CD4-positive, alpha-beta T cell treated with Interleukin-17A for 1 hour (primary cell): ENCODE measurements at places on chromosomes 2 and 18.

DNA sequence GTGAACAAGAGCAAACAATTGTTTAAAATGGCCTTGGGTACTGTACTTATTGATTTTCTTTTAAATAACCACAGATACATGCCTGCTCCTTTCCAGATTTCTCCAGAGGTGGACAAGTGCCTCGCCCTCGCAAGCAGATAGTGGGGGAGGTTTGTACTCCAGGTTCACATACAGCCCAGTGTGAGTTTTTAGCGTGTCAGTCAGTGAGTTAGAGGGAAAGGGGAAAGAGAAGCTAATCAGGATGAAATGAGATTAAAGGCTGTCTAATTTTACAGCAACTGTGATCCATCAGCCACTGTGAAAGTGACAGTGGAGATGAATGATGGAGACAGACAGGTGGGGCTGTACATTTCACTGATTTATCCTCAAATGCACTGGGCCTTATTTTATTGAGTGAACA, 74.7 kb downstream of the KLHL14 start:
- DNase-seq: no peak

GRCh38 chr2:172244419-172245130, 141.9 kb upstream of the DLX2 start:
- no peak for DNase-seq

- DNase-seq: no peak
Observed at GRCh38 chr2:49110571-49110970, 43.7 kb downstream of the FSHR start.

- DNase-seq: no peak
Observed at GRCh38 chr2:144753416-144753815, 233.5 kb upstream of the ZEB2 start.

GRCh38 chr2:96241900-96242611, 23.7 kb downstream of the TMEM127 start:
- peak; percentile 75 for DNase-seq

DNA sequence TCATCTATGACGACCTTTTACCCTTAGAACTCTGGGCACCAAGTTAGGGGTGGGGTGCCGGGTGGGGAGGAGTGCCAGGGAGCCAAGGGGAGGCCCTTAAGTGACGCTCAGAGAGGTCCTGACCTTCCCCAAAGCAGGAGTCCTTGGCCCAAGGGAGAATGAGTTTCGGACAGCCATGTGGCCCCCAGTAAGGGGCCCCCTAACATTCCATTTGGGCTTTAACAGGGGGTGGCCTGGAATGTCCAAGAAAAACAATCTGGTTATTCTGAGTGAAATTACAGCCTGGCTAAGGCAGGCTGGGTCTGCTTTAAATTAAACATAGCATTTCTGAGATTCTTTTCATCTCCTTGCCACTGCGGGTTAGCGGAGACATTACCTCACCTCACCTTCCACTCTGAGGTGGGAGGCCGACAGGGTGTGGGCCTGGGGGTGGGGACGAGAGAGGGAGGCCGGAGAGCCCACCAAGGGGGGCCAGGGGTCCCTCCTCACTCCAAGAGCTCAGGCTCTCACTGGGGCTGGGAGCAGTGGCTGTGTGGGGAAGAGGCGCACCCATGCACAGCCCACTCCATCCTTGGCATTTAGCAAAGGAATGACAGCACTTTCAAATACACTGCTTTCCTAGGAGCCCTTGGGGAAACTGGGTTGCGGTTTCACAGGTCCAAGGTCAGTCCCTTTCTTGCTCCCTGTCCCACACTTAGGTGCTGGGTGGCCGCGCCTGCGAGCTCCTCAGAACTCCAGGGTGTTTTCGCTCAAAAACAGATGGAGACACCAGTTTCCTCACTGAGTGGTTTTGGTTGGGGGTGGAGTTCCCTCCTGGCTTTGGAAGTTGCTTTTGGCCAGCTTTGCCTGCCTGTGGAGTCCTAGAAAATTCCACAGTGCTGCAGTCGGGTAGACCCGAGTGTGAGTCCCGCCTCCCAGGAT, 107.4 kb downstream of the POLR1A start:
- no peak for DNase-seq

DNA sequence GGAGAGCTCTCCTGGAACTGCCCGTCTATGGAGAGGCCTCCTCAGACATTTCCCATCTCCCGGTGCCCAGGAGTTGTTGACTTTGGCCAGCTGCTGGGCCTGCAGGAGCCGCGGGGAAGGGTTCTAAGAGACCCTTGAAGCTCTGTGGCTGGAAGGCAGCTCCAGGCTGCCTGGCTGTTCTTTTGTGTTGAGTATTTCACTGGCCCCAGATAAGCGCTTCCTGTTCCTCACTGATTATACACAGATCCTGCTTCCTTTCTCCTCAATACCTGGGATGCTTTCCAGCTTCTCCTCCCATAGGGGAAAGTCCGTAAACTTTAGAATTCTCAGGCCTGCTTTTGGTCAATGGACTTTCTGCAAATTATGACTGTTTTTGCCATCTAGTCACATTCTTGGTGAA, 57.8 kb downstream of the TGOLN2 start:
- DNase-seq: no peak

- no peak for DNase-seq
Observed at GRCh38 chr18:68848242-68848641, 50.4 kb downstream of the CCDC102B start.

DNA sequence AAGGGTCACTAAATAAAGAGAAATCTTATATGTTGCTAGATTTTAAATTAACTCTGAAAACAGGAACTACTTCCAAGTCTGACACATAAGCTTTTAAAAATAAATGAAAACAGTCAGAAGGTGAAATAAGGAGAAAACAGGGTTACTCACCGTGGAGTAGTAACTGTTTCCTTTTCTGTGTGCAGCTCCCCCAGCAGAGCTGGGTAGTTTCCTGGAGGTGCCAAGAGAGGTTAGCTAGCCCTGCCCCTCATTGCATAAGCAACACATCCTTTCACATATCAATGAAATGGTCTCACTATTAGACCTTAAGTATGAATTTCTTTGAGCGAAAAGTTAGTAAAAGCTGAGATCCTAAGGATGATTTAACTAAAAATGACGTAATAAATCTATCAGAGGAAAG, 54.0 kb upstream of the GPR75 start:
- peak; percentile 24 for DNase-seq

GRCh38 chr2:126792186-126792585, 106.5 kb upstream of the TEX51 start:
- no peak for DNase-seq

DNA sequence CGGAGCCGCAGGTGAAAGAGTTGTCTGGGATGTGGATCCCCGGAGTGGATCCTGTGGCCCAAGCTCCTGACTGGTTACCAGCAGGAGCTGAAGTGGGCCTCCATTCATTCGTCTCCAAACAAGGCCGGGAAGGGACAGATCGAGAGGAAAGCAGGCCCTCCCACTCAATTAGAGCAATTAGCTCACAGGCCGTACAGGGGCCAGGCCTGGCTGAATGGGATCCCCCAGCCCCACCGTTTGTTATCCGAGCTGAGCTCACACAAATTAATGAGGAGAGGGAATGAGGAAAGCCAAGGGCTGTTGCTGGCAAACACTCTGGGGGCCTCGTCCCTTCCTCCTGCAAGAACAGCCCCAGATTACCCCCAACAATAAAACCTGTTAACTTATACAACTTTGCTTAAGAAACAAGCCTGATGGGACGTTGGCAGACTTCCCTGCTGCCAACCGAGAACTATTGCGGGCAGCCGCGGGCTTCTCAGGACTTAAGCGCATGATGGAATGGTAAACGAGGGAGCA, 338.0 kb downstream of the BCL11A start:
- DNase-seq: no peak

- no peak for DNase-seq
Observed at GRCh38 chr2:105194022-105194675, 47.4 kb upstream of the GPR45 start.

- DNase-seq: no peak
Observed at GRCh38 chr18:67790527-67790926, 274.0 kb upstream of the DSEL start.

- no peak for DNase-seq
Observed at GRCh38 chr18:41096504-41096903, 858.5 kb upstream of the PIK3C3 start.

DNA sequence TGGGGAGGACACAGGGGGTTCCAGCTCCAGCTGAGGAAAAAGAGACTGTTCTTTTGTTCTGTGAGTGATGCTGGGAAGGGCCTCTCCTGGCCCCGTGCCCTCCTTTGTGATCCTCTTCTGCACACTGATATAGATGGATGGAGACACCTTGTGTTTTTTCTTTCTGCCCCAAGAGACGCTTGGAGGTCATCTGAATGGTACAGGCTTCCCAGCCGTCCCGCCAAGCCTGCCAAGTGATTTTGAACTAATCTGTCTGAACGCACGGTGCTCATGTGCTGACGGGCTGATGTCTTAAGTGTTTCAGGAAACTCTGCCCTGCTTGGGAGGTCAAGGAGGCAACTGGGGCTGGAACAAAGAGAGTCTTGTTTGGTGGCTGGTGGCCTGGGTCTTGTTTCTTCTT, 57.5 kb downstream of the KIF5C start:
- no peak for DNase-seq

- DNase-seq: no peak
Observed at GRCh38 chr2:201978333-201978732, 55.3 kb upstream of the FZD7 start.

GRCh38 chr2:79981316-79981715, 323.2 kb downstream of the LRRTM1 start:
- no peak for DNase-seq

DNA sequence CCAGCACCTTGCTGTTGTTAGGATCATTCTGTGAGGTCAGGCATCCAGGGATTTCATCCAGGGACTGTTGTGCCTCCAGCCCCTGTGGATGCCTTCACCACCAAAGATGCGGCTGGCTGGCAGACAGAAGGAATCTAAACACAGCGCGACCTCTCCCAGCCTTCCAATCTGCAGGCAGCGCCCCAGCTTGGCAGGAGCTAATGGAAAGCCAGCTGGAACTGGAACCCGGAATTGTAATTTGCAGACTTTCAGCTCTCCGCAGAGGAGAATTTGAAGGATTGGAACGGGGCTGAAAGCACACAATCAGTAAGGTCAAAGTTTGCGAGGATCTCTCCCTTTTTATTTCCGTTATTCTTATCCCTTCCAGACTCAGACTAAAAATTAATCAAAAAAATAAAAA, 127.8 kb downstream of the TRIB2 start:
- no peak for DNase-seq

- no peak for DNase-seq
Observed at GRCh38 chr2:24877067-24877466, 43.0 kb downstream of the ADCY3 start.

DNA sequence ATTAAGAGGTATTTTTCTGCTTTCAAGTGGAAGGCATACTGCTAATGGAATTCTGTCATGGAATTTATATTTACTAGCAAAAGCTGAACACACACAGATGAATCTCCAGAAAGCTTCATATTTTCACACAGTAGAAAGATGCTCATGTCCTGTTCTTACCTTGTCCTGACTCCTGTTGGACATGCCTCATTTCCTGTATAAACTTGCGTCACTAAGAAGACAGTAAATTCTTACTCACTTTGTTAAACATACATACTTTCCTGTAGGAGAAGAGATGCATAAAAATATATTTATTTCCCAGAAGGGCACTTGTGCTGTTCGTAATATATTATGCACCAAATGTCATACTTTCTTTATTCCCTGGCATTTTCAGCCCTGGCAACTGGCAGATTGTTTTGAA, 238.3 kb upstream of the RASGRP3 start:
- DNase-seq: no peak

DNA sequence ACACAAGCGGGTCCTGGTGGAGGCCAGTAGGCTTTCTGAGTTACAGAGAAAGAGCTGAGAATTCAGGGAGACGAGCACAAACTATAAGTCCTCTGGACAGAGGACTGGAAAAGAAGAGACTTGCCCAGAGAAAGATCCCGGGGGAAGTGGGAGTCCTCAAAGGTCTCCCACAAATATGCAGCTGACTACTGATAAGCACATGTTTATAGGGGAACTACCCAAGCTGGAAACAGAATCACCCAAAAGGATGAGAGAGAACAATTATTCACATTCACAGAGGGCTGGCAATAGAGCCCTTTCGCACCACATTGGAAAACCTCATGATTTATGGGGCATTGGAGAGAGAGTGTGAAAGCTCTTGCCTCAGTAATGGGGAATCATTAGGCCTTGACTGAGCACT, 337.6 kb downstream of the IRS1 start:
- DNase-seq: no peak

DNA sequence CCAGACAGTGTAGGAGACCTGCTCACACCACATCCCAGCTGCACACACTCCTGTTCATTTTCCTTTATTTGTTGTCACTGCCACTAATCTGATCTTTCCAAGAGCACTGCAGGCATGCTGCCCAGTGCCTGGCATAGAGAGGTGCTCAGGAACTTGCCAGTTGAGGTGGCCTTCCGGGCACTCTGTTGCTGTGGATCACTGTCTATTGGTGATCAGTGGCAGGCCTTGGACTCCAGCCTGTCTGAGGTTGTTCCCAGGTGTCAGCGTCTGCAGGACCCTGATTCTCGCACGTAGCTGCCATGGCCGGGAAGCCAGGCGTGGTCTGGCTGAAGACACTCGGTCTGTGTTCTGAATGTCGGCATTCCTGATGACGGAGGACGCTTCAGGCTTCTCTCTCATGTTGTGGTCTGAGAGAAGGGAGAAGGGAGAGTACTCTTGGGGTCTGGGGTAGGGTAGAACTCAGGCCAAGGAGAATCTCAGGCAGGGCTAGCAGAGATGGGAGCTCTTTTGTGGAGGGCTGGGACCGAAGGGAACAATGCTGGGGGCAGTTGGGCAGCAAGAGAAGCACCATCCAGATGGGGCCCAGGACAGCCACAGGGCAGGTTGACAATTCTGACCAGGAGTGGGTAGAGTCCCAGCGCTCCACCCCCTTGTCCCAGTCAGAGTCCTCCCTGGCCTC, 240.9 kb downstream of the MYCN start:
- no peak for DNase-seq

- no peak for DNase-seq
Observed at GRCh38 chr2:185456517-185456916, 282.1 kb upstream of the FSIP2 start.

- no peak for DNase-seq
Observed at GRCh38 chr2:206257350-206257749, 17.1 kb upstream of the ZDBF2 start.

DNA sequence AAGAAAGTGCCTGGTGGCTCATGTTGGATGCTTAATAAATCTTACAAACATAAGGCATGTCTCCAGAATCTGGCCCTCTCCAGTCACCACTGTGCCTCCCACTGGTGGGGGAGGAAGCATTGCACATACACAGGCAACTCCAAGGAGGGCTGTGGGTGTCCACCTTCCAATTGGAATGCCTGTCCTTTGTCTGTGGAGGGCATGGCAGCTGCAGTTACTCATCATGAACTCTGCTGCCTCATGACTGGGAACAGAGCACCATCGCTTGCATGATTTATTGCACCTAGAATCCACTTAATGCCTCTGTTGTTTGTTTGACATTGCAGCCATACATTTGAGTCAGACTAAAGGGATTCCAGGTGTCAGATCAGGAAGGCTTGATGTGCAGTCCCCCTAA, 278.9 kb downstream of the PRKCE start:
- no peak for DNase-seq
